ENCODE measurements at places on chromosomes 7 and 10.

DNA sequence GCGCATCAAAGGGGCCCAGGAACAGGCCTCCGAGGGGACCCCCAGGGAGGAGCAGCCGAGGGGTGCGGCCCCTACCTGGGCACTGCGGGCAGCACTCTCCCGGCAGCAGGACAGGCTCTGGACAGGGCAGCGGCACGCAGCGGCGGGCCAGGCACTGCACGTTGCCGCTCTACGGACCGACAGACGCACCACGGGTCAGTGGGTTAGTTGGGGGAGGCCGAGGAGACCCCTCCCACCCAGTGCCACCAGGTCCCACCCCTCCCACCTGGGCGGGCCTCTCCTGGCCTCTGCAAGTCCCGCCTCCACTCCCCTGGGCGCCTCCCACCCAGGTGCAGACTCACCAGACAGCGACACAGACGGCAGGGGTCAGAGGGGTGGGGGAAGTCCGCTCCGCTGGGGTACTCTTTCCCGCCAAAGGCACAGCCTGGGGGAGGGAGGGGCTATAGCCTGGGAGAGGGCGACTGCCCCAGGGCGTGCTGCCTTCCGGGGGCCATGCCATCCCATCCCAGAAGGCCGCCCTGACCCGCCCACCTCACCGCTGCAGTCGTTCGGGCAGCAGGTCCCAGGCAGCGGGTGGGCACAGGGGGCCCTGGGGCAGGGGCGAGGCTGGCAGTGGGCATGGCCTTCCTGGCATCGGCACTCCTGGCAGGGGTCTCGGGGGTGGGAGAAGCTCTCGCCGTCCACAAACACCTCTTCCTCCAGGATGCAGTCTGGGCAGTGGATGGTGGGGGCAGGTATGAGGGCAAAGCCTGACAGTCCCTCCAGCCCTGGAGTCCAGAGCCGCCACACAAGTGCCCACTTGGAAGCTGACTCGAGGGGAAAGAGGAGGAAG is 19.2 kb downstream of the KCP start:
- DNase-seq, result no peak

DNA sequence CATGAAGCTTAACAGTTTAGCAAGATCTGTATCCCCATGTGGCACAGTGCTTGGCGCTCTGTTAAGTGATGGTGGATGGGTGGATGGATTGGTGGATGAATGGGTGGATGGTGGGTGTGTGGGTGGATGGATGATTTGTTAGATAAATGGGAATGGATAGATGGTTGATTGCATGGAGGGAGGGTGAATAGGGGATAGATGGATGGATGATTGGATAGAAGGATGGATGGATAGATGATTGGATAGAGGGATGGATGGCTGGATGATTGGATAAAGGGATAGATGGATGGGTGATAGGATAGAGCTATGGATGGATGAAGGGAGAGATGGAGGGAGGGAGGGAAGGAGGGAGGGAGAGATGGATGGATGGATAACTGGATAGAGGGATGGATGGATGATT is 229.7 kb downstream of the CUX1 start:
- DNase-seq, result no peak

DNA sequence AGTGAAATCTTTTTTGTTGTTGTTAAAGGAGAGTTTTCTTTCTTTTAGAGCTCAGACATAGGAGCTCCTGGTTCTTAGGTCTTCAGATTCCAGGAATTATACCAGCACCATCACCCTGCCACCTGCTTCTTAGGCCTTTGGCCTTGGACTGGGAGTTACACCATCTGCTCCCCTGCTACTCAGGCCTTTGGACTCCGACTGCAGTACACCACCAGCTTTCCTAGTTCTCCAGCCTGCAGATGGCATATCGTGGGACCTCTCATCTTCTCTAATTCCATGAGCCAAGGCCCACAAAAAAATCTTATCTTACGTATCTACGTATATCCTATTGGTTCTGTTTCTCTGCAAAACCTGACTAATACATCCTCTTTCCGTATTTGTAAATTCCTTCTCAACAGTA is 5.1 kb upstream of the TACC2 start:
- DNase-seq, result no peak

- DNase-seq, result peak; percentile 75
Measured at GRCh38 chr7:44259547-44260457, 59.0 kb downstream of the YKT6 start.

- no peak for DNase-seq
Measured at GRCh38 chr10:12380999-12381398, 31.7 kb downstream of the CAMK1D start.
